Mammary epithelial cell (primary cell): ENCODE measurements at places on chromosomes 5 and 9.

- DNase-seq: no peak
These were observed 10.5 kb upstream of the MYOT start for GRCh38 chr5:137856916-137857862.

- no peak for DNase-seq
These were observed 26.4 kb downstream of the MARCHF3 start for GRCh38 chr5:127003798-127004495.

DNA sequence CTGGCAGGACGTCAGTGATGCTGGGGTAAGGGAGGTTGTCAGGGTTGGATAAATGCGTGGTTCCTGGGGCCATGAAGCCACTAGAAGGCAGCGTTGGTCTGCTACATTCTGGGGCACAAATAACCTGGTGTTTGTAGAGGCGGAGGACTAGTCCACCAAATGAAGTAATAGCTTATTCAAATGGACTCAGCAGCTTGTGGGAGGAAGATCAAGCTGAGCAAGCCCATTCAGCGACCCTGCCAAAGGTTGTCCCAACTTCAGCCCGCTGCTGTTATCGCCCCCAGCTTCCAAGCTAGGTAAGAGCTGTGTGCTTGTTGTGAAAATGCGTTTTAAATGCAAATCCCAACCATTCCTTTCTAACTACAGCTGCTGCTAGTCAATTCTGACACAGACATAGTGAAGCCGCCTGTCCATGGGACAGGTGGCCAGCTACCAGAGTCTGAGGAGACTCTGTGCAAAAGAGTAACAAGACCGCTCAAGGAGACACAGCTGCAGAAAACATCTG lies 7.6 kb upstream of the FAM240B start:
- DNase-seq: peak; percentile 63

DNA sequence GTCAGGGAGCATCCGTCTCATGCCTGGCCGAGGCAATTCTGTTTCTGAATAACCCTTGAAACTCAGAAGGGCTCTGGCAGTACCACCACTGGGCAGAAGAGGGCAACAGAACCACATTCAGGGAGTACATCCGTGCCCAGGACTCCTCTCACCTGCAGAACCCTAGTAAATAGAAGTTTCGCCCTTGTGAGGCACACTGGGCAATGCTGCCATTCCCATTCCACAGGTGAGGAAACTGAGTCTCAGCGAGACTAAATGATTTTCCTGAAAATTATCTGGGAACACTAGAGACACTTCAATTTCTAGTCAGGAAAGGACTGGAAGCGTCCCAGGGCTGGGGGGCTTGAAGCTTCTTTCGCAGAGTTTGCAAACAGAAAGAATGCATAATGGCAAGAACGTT lies 74.7 kb downstream of the FGF1 start:
- peak; percentile 58 for DNase-seq

DNA sequence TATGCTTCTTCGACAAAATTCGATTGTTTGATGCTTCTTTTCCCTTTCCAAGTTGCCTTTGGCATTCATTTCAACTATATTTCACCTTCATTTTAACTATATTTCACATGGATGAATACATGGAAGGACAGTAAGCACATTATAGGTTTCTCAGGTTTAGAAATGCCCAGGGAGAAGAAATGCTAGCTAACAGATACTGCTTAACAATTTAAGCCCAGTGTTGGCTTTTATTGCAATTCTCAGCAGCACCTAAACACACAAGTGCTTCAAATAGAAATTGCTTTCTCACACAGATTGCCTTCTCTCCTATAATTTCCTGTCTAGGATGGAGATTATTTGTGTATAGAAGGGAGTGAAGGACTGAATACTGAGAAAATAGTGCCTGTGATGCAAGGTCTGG lies 30.2 kb upstream of the SMC5 start:
- no peak for DNase-seq

GRCh38 chr9:84993105-84993504 lies 323.6 kb downstream of the NTRK2 start:
- DNase-seq: peak; percentile 91

- DNase-seq: peak; percentile 7
These were observed 113.1 kb downstream of the PSD2 start for GRCh38 chr5:139908749-139909148.

- peak; percentile 82 for DNase-seq
These were observed 56.7 kb downstream of the ARHGAP26 start for GRCh38 chr5:142826741-142827492.
